Stimulated activated CD4-positive, alpha-beta T cell treated with anti-CD3 and anti-CD28 coated beads, Interleukin-2, amount 100 ng/mL, for 24 hours (primary cell): ENCODE measurements at places on chromosomes 5 and 9.

GRCh38 chr5:152466085-152466745 is 61.1 kb upstream of the NMUR2 start:
- no peak for DNase-seq

GRCh38 chr5:136054142-136055019 is 25.6 kb downstream of the TGFBI start:
- no peak for DNase-seq

DNA sequence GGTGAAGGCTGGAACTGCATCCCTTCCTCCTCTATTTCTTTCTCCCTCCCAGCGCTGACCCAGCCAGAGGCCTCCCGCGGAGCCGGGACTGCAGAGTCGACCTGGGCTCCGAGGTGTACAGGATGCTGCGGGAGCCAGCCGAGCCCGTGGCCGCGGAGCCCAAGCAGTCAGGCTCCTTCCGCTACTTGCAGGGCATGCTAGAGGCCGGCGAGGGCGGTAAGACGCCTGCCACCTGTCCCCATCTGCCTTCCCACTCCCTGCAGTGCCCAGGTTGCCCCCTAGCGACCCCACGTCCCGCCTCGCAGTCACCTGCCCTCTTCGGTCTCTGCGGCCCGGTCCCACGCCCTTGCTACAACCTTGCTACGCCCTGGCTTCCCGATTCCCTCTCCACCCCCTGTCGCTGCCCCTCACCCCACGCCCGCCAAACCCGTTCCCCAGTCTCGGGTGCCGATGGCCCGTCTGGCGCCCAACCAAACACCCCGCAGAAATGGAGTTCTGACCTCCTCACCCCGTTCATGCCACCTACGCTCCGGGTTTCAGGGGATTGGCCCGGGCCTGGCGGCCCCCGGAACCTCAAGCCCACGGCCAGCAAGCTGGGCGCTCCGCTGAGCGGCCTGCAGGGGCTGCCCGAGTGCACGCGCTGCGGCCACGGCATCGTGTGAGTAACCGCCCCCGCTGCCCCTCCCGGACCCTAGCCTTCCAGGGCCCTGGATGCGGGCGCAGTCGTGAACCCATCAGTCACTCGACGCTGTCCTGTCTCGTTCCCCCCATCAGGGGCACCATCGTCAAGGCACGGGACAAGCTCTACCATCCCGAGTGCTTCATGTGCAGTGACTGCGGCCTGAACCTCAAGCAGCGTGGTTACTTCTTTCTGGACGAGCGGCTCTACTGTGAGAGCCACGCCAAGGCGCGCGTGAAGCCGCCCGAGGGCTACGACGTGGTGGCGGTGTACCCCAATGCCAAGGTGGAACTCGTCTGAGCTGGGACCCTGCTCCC is 14.1 kb downstream of the PDLIM4 start:
- peak; percentile 13 for DNase-seq

GRCh38 chr9:114061830-114062474 is 16.1 kb downstream of the AMBP start:
- no peak for DNase-seq

GRCh38 chr5:129771058-129771838 is 23.4 kb downstream of the MINAR2 start:
- peak; percentile 44 for DNase-seq
